ENCODE measurements at places on chromosomes 7 and 10. TPM values are rescaled to one million over a fixed set of nuclear protein-coding genes. Genes with fewer than 3 reads are reported as not detected.

GRCh38 chr10:100148353-100149211, 37.2 kb downstream of the ERLIN1 start:
- no peak for DNase-seq

SERPINE1 gene
- polyA plus RNA-seq = 1.1 TPM

PRTFDC1 gene
- 43.1 TPM for polyA plus RNA-seq

ADO gene
- polyA plus RNA-seq = 37.3 TPM

GRID2IP gene
- 0.57 TPM for polyA plus RNA-seq

SUPV3L1 gene
- 48.7 TPM for polyA plus RNA-seq

Measured in right renal cortex interstitium (tissue), 3 donors.